ENCODE measurements at places on chromosomes 1 and 21.

GRCh38 chr1:40344597-40344996, 27.5 kb upstream of the COL9A2 start:
- no peak for DNase-seq

DNA sequence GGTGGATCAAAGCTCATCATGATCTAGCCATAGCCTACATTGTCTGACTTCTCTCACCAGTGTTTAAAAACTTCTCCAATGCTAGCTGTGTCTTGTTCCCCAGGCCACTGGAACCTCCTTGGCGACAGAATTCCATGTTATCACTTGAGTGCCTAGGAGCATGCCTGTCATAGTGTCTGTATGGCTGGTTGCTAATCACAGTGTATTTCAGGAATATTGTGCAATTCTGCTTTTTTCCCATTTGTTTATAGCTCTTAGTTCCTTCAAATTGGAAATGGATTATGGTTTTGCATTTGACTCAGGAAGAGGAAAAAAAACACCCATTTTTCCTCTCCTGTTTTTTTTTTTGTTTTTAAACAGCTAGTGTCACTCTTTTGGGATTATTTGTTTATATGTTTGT, 25.5 kb downstream of the ROR1 start:
- DNase-seq: no peak

GRCh38 chr1:87495147-87495546, 166.5 kb downstream of the LMO4 start:
- no peak for DNase-seq

- DNase-seq: no peak
These were observed 58.8 kb upstream of the MAN1A2 start for GRCh38 chr1:117308311-117308916.

GRCh38 chr1:8182034-8182761, 135.7 kb upstream of the SLC45A1 start:
- DNase-seq: no peak

DNA sequence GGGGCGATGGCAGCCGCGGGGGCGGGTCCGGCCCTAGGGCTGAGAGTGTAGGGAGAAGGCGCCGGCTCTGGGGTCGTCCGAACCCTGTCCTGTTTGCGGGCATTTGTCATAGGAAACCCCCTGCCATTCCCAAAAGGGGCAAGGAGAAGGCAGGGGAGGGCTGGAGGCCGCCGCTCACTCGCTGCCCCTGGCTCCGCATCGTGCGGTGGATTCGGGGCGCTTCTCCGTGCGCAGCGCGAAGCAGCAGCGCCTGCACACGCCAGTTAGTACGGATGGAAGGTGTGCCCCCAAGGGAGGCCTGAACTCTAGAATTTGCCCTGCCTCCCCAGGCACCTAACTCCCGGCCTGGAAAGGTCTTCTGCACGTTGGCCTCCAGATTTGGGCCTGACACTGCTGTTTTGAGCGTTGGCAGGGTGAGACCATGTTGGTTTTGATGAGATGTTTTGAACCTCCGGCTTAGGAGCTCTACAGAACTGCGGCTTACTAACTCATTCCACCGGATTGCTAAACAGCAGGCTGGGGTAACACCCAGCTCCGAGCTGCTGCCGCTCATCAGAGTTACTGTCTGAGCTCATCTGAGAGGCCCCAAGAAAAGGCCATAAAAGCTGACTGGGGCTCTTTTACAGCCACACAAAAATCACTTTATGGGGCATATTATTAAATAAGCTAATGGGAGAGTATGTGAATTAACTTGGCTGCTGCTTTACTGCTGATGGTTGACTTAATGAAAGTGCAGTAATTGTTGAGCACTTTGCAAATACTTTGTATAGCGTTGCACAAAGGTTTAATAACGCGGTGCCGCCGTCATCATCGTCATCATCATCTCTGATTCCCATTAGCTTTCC, 987 bp downstream of the GPR137B start:
- no peak for DNase-seq

All from stimulated activated CD8-positive, alpha-beta memory T cell treated with anti-CD3 and anti-CD28 coated beads, Interleukin-7, amount 100 ng/mL, for 24 hours (primary cell).